ENCODE measurements at places on chromosomes 1 and 21.

DNA sequence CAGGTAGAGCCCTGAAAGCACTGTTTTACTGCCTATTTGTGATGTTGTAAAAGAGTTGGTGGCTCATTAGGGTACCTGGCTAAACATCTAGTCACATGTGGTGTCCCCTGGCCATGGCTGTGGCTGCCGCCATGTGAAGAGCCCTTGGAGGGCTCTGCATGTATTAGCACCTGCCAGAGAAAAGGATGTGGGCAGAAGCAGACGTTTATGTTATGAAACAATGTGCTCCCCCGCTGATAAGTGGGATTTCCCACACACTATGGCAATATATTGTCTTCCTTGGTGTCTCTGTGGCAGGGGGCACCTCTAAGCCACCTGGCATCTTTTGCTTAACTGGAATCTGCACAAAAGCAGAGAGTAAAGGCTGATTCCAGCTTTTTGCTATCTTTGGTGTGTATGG lies 9.6 kb downstream of the TENT5C start:
- peak; percentile 54 for DNase-seq

GRCh38 chr1:86714159-86714558 lies 9.8 kb downstream of the SH3GLB1 start:
- no peak for DNase-seq

DNA sequence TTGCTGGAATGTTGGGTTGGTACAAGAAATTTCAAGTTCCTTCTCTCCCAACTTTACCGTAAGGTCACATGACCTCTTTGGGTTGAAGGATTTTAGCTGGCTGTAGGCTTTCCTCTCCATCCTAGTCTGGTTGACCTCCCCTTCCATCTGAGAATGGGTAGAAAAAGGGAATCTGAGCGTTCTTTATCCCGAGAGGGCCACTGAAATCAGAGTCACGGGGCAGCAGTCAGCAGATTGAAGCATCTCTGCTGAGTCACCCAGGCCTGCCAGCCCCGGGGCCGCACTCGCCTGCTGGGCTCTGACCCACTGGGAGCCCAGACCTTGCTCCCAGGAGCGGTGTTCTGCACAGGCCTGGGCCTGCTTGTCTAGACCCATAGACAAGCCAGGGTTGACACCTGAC lies 31.0 kb downstream of the TMCC2 start:
- no peak for DNase-seq

GRCh38 chr1:63835128-63835527 lies 61.3 kb downstream of the ROR1 start:
- no peak for DNase-seq

DNA sequence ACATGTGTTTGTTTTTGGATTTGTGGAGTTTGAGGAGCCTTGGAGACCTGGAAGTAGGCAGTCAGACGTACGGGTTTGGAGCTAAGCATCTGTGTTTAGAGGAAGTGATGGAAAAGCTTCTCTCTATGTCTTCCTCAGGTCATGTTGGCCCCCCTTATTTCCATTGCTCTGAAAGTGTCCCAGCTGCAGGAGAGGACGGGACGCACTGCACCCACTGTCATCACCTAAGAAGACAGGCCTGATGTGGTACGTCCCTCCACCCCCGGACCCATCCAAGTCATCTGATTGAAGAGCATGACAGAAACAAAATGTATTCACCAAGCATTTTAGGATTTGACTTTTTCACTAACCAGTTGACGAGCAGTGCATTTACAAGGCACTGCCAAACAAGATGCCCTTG lies 66.2 kb downstream of the PGM1 start:
- DNase-seq, result no peak

DNA sequence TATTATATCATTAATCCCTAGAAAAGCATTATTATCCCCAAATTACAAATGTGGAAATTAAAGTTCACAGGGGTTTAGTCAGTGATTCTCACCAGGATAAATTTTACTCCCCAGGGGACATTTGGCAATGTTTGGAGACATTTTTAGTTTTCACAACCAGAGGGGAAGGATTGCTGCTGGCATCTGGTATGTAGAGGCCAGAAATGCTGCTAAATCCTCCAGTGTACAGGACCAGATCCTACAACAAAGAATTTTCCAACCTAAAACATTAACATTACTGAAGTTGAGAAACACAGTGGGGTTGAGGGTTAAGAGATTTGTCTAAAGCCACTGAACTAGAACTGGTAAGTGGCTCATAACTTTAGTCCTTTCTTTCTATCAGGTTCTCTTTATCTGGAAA lies 162.0 kb upstream of the SYT6 start:
- no peak for DNase-seq

GRCh38 chr1:186188004-186188539 lies 187.0 kb downstream of the TPR start:
- no peak for DNase-seq

DNA sequence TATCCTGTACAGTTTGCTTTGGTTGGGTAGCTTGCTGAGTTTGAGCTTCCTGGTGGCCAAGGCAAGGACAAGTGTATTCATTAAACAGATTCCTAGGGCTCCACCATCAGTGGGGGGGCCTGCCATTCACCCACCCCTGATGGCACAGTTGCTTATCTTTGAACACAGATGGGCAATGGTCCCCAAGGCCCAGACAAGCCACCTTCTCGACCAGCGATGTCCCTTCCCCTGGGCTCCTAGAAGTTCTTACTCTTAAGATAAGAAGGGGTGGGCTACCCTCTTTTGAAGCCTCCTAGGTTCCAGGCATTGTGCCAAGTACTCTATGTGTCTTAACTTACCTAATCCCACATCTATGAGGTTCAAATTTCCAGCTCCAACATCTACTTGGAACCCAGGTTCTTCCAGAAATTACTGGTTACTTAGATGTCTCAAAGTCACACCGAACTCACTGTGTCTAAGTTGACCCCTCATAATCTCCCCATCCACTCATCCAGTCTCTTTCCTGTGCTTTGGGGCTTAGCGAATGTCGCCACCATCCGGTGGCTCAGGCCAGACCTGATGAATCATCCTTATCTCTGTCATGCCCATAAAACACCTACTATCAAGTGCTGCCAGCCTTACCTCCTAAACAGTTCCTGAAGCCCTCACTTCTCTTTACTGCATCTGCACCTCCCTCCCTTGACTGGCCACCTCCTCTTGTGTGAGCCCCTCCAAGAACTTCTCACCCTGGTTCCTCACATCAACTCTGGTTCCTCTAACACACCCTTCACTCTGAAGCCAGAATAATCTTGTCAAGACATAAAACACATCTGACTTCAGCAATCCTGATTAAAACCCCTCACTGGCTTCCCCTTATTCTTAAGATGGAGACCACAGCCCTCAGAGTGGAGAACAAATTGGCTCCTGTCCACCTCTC lies 50.1 kb downstream of the KLHDC7A start:
- DNase-seq, result peak; percentile 70

GRCh38 chr1:158087320-158087927 lies 93.3 kb upstream of the CD1D start:
- peak; percentile 50 for DNase-seq

DNA sequence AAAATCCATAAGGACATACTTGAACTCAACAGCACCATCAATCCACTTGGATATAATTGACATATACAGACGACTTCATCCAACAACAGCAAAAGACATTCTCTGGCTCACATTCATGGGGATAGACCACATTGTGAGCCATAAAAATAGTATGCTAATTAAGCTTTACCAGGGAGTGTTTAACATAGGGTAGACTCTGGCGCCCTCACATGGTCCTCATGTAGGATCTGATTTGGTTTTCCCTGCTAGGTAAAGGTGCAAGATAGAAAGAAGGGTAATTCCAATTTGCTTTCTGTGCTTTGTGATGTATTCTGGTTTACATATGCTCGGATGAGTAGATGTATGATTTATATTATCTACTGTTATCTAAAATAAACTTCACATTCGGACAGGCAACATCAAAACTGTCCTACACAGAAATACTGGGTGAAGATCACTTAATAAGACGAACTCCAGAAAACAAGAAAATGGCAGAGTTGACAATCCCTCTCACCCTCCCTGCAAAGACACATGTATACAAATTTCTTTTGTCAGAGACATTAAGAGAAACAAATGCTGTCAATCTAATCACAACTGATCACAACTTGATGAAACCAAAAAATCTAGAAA lies 27.7 kb downstream of the CR1L start:
- DNase-seq, result no peak

DNA sequence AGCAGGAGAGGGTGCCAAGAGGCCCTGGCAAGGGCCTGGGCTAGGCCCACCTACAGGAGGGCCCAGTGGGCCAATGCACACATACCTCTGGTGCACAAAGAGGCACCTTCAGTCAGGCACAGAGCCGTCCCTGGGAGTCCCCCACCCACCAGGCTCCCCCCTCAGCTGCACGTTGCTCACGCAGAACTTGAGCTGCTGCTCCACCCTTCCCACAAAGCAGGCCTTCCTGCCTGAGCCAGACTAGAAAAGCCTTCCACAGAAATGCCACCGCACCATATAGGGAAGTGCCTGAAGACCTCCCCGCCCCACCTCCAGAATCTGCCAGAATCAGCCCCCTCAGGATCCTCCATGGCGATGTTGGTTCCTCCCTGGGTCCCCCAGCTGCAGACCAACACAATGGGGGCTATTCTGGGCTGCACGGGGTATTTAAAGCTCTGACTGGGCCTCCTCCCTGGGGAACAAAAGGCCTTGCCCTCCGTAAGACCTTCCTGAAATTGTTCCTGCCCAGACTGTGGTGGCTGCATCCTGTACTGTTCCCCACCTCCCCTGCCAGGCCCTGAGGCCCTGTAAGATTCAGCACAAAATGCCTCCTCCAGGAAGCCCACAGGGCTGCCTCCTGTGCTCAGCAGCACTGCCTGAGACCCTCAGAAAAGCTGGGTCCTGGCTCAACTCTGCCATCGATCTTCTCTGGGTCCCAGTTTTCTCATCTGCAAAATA lies 27.2 kb downstream of the HSPG2 start:
- DNase-seq, result no peak

DNA sequence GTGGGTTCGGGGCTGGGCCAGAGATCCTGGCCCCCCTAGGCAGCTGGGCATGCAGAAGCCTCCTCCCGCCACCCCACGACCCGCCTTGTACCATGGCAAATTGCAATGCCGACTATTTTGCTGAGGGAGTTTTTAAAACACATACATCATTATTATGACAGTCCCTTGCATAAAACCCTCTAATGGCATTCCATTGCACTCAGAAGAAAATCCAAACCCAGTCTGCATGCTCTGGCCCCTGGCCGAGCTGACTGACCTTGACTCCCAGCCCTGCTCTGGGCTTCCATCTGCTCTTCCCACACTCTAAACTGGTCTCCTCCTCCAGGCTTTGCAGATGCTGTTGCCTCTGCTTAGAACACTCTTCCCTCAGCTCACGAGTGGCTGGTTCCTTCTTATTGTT lies 28.0 kb downstream of the PADI2 start:
- no peak for DNase-seq

DNA sequence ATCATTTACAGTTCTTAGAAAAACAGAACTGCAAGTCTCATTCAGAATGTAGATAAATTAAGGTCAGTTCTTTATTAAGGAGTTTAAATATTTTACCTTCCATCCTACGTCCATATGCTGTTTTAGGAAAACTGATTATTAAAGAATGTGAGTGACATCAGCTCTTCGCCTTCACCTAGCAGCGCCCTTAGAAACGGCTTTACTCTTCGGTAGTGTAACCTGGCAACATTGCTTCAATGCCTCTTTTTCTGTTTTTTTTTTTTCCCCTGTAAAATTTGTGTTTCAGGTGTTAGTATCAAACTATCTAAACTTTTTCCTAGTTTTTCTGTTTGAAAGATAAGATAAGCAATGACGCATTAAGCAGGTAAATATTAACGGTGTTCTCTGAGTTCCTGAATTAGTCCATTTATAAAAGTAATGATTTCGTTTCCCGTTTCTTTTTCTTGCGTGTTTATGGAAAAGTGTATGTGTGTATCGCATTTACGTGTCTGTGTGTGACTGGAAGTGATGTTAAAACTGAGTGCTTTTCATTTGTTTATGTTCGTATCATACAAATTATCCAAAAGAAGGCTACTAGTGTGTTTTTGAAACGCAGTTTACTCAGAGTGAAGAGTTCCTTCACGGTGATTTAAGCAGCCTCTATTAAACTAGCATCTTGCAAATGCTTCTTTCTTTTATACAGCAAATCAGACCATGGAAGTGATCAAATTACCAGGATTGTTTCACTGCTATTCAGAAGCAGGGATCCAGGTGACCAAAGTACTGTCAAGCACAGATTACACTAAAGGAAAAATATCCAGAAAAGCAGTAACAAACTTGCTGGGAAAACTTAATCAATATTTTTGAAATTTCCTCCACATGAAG lies 139.0 kb downstream of the SDCCAG8 start:
- DNase-seq, result no peak
